Activated T-helper 1 cell treated with anti-CD3 and anti-CD28 coated beads, Interleukin-2, amount 50 U/mL, for 16 hours (primary cell): ENCODE measurements at places on chromosomes 3 and 15.

- no peak for DNase-seq
Observed at GRCh38 chr15:76993114-76993725, 1.7 kb upstream of the PSTPIP1 start.

- DNase-seq = no peak
Observed at GRCh38 chr15:28901987-28902745, 16.4 kb downstream of the APBA2 start.

- no peak for DNase-seq
Observed at GRCh38 chr3:131925571-131925970, 109.2 kb downstream of the CPNE4 start.

DNA sequence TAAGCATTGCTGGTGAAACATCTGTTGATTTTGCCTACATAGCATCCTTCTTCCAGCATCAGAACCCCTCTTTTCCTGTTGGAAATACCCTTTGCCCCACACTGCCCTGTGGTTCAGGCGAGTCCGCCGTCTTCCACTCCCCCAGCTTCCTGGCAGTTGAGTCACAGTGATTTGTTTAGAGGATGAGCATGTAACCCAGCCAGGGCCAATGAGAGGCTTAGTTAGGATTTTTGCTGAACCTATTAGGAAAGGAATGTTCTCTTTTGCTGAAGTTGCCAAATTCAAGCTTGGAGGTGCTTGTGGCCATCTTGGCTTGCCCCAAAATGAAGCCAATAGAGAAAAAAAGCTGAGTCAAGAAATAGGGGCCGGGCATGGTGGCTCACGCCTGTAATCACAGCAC lies 19.0 kb upstream of the MEX3B start:
- DNase-seq = no peak

GRCh38 chr15:70153921-70154717 lies 56.4 kb upstream of the TLE3 start:
- no peak for DNase-seq

DNA sequence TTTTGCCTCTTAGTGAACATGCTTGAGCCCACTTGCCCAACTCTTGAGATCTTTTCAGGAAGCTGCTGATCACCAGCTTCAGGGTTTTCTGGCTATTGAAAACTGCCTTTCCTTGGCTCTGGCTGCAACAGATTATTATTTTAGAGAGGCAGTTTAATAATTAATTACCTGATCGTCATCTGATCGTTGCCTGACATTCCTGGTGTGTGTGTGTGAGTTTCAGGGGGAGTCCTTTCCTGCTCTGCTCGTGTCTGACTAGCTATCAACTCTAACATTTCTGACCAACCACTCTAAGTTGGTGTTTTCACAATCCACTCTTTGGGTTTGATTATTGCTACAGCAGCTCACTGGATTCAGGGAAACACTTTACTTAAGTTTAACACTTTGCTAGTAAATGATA lies 84.3 kb upstream of the SPATA16 start:
- no peak for DNase-seq

DNA sequence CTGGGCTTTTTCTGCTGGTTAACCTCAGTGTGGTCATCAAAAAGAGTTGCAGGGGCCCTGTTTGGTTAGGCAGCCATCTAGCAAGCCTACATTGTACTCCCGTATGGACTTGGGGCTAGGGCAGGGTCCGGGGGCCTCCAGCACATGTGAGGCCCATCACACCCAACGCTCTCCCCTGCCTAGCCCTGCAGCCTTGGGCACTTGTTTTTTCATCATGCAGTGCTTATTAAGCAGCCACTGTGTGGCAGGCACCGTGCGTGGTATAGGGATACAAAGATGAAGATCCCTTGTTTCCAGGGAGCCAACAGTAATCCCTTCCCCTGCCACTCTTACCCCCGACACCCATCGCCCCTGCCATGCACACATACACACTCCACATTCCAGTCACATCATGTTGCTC lies 14.2 kb downstream of the MRAS start:
- DNase-seq = no peak

DNA sequence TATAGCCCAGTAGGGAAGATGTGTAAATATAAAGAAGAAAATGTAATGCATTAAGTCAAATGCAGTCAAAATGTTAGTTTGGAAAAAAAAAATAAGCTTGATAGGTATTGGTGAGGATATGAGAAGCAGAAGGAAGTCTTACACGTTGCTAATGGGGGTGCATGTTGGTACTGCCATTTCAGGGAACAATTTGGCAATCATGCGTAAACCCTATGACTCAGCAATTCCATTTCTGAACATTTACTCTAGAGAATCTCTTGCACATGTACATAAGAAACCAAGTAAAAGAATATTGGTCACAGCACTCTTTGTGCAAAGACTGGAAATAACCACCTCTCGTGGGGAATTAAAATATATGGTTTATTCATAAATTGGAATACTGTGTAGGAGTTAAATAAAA lies 35.5 kb upstream of the TIMP4 start:
- no peak for DNase-seq

DNA sequence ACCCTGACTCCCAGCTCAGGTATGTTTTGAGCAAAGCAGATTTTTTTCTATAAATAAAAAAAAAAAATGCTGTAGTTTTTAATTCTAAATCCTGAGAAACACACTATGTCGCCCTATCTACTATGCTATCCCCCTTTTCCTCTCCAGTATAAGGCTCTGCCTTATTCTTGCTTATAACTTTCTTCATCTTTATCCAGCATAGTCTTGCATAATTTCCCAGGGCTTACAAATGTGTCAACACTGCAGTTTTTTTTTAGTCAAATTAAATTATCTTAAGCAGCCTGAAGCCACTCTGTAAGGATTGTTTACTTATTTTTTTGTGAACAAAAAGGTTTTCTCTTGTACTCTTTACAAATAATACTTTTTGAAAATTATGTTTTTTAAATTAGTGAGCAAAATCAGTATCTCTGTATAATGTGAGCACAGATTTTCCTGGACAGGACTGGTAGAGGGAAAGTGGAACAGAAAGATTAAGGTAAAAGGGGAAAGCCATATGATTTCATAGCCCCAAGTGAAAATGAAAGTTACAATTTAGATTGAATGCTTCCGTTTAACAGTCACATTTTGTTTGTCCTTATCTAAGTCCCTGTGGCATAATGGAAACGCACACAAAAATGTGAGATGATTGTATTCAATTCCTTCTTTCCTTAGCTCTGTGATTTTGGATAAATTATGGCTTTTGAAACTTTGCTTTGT lies 5.6 kb upstream of the PYDC2 start:
- DNase-seq = no peak

DNA sequence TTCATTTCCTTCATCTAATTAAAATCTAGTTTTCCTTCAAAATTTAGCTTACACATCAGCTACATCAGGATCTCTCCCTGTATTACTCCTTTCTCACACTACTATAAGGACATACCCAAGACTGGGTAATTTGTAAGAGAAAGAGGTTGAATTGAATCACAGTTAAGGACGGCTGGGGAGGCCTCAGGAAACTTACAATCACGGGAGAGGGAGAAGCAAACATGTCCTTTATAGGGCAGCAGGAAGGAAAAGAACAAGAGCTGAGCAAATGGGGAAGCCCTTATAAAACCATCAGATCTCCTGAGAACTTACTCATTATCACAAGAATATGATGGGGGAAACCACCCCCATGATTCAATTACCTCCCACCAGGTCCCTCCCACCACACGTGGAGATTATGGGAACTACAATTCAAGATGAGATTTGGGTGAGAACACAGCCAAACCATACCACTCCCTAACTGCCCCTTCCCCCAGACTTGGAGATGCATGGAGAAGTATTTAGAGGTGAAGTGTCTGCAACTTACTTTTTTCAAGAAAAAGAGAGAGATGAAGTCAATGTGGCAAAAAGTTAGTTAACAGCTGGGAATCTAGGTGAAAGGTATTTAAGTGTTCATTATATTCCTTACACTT lies 21.3 kb downstream of the PRTG start:
- no peak for DNase-seq

GRCh38 chr3:193974671-193975535 lies 161.0 kb upstream of the HES1 start:
- no peak for DNase-seq

DNA sequence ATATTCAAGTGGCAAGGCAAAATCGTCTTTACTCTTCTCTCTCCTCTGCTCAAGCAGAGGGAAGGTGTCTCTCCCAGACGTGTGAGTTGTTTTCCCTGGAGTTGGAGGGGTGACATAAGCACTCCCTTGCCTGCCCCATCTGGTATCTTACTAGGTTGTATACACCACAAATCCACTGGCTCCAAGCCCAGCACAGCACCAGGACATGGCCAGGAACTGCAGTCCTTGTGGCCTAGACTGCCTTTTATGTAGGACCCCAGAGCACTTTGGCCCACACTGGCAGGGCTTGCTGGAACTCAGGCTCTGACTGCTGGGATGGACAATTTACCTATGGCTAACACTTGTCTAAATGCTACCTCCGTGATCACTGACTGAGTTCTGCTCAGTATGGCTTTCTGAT lies 34.0 kb downstream of the DZIP3 start:
- DNase-seq = no peak

GRCh38 chr3:64382153-64382552 lies 156.9 kb upstream of the PRICKLE2 start:
- DNase-seq = no peak

DNA sequence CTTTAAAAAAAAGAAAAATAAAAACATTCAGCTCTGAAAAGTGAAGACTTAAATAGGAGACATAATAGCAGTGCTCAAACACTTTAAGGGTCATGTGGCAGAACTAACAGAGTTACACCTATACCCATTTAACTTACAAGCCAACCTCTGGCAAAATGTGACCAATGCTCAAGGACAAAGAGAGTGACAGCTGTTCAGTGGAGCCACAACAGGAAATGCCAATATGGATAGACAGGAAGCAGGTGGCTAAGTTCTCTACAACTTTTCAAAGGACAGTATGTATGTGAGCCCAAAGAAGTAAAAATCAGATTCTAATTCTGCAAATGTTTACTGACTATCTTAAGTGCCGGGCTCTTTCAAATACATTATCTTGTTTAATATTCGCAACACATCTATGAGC lies 3.4 kb downstream of the TMCC1 start:
- no peak for DNase-seq

GRCh38 chr15:63190769-63191649 lies 1.6 kb downstream of the RAB8B start:
- DNase-seq = no peak

DNA sequence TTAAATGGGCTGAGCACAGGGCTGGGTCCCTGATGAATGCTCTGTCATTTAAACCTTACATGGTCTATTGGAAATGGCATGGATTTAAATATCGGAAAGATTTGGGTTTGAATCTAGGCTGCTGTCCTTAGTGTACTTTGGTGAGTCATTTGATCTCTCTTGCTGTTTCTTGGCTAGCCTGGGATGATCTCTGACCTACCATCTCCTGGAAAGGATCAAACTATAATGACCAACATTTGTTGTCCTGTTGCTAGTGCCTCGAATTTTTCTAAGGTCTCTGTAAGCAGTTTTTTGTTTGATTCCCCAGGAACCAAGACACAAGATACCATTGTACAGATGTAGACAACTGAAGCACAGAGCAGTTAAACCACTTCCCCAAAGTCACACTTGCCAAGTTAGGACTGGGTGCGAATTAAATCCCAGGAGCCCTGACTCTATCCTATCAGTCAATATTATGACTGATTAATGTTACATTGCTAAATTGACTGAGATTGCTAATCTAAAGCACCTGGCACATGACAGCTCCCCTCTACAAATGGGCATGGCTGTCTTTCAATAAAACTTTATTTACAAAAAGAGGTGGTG lies 244.9 kb upstream of the MCTP2 start:
- no peak for DNase-seq

DNA sequence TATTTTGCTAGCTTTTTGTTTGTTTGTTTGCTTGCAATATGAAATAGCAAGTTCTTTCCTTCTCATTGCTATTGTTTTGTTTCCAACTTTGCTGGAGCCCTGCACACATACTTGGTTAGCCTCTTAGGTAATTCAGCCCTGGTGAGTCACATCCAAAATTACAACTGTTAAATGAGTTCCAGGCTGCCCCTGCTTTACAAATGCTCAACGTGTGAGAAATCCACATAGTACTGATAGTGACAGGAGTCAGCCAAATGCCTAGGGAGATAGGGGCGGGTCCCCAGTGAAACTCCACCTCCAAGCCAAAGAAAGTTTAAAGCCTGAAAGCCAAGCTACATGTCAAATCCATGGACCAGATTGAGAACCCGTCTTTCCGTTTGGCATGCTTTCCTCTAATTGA lies 81.3 kb upstream of the RNF7 start:
- DNase-seq = no peak

DNA sequence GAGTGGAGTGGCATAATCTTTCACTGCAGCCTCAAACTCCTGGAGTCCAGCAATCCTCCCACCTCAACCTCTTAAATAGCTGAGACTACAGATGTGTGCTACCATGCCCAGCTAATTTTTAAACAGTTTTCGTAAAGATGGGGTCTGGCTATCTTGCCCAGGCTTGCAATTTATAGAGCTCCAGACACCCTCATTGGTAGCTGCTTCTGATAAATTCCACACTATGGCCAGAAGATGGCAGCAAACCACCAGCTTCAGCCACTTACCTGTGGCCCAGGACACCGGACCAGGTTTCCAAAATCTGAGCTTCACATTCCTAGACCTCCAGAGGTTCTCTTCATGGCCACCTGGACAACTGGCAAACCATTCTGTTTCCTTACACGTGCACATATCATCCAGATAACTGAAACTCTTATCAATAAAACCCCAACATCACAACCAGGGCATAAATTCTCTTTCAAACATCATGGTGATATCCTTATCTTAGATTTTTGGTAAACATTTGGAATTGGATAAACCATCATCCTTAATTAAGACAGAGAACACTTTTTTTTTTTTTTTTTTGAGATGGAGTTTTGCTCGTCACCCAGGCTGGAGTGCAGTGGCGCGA lies 28.9 kb downstream of the FBXW12 start:
- DNase-seq = peak; percentile 19

GRCh38 chr15:84658788-84659411 lies 901 bp upstream of the NMB start:
- DNase-seq = no peak

DNA sequence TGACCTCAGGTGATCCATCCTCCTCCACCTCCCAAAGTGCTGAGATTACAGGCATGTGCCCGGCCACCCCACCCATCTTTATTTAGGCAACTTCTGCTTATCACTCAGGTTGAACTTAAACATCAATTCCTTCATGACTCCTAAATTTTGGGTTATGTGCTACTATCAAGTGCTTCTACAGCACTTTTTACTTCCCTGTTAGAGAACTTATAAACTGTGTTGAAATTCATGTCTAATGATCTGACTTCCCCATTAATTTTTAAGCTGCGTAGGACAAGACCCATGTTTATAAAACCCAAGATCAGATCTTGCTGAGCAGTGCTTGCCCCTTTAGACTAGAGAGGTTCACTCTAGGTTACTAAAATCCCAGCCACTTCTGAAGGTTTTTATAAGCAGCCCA lies 266.2 kb upstream of the TPRG1 start:
- no peak for DNase-seq

DNA sequence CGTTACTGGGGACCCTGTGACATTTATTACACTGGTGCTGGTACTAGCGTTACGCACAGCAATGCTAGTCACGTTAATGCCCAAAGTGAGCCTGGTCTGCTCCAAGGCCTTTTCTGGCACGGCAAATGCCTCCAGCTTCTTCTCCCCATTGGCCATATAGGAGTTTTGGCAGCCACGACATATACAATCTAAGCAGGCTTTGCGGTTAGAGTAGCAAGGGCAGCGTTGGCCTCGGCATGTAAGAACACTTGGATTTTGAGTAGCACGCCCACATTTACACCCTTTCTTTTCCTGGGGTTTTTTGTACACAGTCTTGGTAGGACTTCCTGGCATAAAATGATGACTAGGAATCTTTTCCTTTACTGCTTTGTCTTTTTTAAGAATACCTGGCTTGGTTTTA lies 44.9 kb downstream of the MSL2 start:
- DNase-seq = no peak

- DNase-seq = no peak
Observed at GRCh38 chr15:59306520-59307164, 66.0 kb downstream of the MYO1E start.
